ENCODE measurements at places on chromosomes 1 and 21. TPM values are rescaled to one million over a fixed set of nuclear protein-coding genes. Genes with fewer than 3 reads are reported as not detected.

INAVA gene
- 2.2 TPM for total RNA-seq

RRP1 gene
- 16.7 TPM for total RNA-seq

RPE65 gene
- 0.09 TPM for total RNA-seq

ALX3 gene
- not detected for total RNA-seq

DYNLT5 gene
- 14.9 TPM for total RNA-seq

HEATR1 gene
- total RNA-seq = 38.3 TPM

DNA sequence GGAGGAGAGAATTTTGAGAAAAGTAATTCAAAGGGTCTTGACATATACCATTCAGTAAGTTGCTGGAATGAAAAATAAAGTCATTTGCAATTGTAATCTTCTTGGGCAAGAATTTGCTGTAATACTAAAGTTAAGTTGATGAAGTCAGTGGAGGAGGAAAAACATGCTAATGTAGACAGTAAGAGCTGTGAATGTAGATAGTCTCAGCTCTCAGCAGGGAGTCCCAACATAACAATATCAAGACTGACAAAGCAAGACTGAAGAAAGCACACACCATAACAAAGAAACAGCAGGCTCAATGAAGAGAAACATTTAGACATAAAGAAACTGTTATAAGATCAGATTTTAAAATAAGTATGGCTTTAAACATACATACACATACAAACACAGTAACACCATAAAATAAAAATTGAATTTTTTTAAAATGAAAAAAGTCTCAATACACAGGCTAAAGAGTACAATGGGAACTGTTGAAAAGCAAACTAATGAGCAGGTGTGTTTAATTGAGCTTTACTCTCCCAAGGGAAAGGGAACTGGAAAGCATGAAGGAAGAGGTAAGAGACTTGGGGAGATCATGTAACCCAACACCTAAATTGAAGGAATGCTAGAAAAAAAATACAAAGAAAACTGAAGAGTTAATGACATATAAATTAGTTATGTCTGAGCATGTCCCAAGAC is 336.3 kb upstream of the NCAM2 start:
- DNase-seq = no peak

GRCh38 chr1:201383647-201384405 is 6.3 kb upstream of the TNNT2 start:
- no peak for DNase-seq

- DNase-seq = no peak
Observed at GRCh38 chr21:34730756-34731445, 62.1 kb downstream of the CLIC6 start.

- no peak for DNase-seq
Observed at GRCh38 chr1:185112356-185112755, 44.4 kb downstream of the TRMT1L start.

GRCh38 chr1:217493290-217493689 is 137.6 kb downstream of the GPATCH2 start:
- no peak for DNase-seq

DNA sequence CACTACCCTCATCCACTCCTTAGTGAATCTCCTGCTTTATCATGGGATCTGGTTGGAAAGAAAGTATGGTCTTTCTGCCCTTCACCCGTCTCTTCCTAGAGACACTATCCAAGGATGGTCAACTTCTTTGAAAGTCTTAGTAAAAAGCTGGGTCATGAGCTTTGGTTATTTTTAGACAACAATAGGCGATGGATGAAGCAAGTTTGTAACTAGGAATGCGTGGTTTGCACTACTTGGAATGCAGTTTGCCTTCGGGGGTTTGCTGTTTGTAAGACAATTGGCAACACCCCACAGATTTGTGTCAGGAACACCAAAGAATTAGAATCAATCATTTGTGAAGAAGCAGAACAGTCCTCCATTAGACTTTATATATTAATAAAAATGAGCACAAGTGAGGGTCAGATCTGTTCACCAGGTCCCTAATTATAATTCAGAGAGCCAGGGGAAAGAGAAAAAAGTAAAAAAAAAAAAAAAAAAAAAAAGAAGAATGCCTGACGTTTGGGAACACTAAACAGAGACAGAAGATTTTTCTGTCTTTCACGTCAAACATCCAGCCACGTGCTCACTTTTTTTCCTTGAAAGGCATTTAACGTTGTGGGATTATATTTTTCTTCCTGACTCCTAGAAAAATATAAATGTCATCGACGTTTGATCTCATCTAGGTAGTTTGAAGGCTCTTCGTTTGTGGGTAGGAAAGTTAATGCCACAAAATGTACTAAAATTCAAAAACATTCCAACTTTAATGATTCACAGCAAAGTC is 60.7 kb upstream of the BTG3 start:
- DNase-seq = no peak

DNA sequence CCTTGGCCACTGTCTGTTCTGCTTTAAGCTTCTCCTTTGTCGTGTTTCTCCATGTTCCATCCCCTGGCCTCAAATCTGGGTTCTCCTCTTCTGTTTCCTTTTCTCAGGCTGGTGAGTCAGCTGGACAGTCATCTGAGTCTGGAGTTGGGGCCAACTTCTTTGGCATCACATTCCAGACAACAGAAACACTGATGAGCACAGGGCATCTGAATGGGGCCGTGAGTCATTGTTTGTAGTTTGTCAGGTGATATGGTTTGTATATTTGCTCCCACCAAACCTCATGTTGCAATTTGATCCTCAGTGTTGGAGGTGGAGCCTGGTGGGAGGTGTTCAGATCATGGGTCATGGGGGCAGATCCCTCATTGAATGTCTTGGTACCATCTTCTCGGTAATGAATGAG is 14.3 kb upstream of the OLIG2 start:
- DNase-seq = no peak

DNA sequence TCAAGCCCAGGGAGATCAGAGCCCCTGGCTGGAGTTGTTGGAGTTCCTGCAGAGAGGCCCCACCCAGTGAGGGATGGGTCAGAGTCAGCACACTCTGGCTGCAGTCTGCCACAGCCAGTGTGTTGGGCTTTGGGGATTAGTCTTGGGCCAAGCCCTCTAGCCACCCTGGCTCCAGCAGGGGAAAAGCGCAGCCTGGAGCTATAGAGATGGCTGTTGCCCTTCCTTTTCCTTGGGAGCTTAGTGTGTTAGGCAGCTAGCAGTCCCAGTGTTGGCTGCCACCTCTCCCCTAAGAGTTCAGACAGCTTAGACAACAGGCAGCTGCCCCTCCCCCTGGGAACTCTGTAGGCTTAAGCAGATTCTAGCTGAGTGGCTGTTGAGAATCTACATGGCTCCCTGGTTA is 45.1 kb downstream of the DPT start:
- no peak for DNase-seq

DNA sequence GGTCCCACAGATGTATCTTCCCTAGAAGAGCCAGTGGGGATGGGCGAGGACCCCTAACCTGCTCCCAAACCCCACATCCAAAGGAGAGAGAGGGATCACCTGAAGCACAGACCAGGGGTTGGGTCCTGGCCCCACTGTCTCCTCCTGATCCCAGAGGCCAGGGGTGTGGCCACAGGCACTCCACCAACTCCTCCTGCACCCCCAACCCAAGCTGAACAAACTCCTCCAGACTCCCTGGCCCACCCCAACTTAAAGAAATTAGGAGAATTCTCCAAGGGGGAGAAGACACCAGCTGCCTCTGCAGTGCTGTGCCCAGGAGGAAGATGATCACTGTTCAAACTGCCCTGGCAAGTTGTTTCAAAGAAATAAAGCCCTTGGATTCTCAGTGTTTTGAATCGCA is 4.5 kb upstream of the PRAMEF12 start:
- no peak for DNase-seq

DNA sequence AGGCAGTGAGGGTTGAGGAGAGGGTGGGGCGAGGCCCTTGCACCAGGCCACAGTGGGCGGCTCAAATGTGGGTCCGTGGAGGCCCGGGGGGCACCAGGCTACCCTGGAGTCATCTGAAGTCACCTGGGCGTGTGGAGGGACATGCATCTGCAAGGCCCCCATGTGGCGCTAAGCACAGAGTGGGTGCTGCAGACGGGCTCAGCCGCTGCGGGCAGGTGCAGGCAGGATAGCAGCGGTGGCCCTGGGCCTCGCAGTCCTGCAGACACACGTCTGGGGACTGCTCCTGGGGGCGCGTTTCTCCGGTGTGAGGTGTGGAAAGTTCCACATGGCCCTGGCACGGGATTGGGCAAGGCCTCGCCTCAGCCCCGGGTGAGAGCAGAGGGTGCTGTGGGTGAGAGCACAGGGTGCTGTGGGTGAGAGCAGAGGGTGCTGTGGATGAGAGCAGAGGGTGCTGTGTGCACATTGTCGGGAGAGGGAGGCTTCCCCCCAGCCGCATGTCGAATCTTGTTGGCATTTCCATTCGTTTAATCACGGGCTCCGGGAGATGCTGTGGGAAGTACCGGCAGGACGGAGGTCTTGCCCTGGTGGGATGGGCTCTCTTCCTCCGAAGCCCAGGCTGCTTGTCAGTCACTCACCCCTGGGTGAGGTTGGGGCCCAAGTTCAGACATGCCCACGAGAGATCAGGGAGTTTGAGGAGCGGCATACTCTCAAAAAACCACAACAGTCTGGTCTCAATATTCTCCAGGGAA is 46.5 kb downstream of the TP73 start:
- no peak for DNase-seq

DNA sequence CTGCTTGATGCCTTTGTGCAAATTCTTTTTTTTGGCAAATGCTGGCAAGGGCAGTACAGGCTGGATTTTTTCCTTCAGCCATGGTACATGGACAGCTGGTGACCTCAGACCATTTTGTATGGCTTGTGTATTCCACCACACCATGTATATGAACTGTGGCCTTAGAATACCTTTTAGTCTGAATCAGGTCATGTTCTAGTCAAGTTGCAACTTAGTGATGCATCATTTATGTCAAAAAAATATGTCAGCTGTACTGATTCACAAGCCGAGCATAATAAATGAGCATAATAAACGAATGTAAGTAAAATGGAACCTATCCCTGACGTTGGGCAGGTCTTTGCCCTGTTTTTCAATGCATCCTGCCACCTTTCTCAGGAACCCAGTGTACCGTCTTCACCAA is 219.7 kb upstream of the RUNX1 start:
- no peak for DNase-seq

DNA sequence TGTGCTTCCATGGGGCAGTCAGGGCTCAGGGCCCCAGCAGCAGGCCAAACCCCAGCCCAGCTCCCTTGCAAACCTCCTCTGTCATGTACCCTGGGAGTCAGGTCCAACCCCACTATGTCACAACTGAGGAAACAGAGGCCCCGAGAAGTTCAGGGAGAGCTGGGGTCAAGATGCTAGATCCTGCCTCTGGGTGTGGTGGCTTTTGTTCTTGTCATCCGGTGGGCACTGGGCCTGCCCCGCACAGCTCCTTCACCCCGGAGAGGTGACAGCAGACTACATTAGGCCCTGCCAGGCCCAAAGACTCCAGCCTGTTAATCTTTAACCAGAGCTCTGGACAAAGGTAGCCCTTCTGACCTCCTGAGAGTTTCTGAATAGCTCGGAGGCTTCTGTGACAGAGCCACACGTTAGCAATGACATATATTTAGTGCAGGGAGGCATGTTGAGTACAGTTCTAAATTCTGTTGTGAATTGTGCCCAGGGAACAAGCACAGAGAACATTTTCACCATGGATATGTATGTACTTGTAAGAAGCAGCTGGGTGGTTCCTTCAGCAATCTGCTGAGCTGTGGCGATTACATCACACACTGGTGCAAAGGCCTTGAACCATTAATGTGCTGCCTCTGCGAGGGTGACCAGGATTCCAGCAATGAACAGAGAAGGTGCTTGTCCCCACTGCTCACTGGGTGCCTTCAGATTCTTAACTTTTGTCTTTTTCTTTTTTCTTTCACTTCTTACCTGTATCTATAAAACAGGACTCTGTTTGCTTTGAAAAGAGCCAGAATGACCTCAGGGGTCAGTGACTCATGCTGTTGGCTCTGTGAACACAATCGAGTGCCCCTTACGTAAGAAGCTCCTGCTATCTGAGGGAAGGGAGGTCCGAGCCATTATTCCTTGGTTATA is 102.8 kb downstream of the RHOU start:
- DNase-seq = no peak

GRCh38 chr21:31675960-31676359 is 16.5 kb downstream of the SOD1 start:
- no peak for DNase-seq

DNA sequence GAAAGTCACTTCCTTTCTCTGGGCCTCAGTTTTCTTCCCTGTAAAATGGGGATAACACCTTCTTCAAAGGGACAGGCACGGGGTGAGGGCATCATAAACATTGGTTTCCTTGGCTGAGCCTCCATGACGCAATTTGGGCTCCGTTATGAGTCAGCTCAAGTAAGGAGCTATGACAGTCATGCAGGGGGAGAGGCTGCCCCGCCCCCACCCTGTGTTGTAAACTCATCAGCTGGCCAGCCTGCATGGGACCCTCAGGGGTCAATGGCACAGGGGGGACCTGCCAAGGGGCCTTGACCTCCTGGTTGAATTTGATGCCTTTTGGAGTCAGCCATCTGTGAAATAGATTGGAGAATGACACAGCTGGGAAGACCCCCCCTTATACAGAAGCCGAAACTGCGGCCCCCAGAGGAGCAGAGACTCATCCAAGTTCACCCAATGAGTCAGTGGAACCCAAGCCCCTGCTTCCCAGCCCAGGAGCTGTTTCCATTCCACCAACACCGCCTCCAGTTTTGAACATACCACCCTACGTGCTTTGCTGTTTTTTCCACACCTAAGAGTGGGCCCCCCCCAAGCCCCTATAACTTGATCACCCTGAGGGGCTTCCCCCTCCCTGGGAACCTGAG is 36.8 kb upstream of the RUNX3 start:
- no peak for DNase-seq

- DNase-seq = no peak
Observed at GRCh38 chr1:31510304-31510703, 66.0 kb upstream of the TINAGL1 start.

DNA sequence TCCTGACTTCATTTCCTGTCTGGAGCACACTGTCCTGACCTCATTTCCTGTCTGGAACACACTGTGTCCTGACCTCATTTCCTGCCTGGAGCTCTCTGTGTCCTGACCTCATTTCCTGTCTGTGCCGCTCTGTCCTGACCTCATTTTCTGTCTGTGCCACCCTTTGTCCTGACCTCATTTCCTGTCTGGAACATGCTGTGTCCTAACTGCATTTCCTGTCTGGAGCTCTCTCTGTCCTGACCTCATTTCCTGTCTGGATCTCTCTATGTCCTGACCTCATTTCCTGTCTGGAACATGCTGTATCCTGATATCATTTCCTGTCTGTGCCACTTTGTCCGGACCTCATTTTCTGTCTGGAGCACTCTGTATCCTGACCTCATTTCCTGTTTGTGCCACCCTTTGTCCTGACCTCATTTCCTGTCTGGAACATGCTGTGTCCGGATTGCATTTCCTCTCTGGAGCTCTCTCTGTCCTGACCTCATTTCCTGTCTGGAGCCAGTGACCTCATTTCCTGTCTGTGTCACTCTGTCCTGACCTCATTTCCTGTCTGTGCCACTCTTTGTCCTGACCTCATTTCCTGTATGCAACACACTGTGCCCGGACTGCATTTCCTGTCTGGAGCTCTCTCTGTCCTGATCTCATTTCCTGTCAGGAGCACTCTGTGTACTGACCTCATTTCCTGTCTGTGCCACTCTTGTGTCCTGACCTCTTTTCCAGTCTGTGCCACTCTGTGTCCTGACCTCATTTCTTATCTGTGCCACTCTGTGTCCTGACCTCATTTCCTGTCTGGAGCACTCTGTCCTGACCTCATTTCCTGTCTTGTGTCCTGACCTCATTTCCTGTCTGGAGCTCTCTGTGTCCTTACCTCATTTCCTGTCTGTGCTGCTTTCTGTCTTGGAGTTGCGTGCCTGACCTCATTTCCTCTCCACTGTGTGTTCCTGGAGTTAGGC is 27.6 kb downstream of the SKI start:
- DNase-seq = no peak

- no peak for DNase-seq
Observed at GRCh38 chr1:175172503-175172902, 20.1 kb downstream of the KIAA0040 start.

GRCh38 chr21:46394595-46395104 is 64.0 kb upstream of the DIP2A start:
- no peak for DNase-seq

GRCh38 chr21:44398499-44398898 is 45.1 kb downstream of the TRPM2 start:
- no peak for DNase-seq

Measured in cerebellum (tissue), 4 donors.